ENCODE measurements at places on chromosomes 1 and 21.

DNA sequence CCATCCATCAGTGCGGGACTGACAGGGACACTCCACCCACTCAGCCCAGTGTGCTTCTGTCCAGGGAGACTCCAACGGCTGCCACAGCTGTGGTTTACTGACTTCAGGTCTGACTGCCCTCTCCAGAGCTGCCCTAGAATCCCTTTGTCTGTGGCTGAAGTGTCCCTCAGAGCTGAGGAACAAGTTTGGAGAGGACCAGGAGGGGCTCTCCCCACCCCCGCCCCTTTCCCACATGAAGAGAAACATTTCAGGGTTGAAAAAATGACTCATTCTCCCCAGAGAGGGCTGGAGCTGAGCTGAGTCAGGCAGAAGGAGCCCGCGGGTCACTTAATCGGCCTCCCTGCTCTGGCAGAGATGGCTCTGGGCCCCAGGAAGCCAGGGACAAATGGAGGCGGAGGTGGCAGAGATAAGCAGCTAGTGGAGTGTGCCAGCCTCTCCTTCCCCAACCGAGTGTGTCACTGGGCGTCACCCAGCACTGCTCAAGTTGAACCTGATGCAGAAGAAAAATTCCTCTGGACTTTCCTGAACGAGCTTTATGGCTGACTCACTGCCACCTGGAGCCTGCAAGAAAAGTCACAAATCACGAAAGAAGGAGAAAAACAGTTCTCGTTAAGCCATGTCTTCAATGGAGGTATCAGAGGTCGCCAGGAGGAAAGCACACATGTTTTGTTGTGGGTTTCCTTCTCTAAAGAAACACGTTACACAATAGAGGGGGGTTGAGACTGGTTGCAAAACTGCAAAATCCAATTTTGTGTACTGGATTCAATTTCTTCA is 34.3 kb upstream of the ECE1 start:
- peak; percentile 57 for DNase-seq

GRCh38 chr21:15247613-15248012 is 182.8 kb upstream of the NRIP1 start:
- no peak for DNase-seq

GRCh38 chr1:114111731-114112641 is 41.7 kb downstream of the SYT6 start:
- no peak for DNase-seq

DNA sequence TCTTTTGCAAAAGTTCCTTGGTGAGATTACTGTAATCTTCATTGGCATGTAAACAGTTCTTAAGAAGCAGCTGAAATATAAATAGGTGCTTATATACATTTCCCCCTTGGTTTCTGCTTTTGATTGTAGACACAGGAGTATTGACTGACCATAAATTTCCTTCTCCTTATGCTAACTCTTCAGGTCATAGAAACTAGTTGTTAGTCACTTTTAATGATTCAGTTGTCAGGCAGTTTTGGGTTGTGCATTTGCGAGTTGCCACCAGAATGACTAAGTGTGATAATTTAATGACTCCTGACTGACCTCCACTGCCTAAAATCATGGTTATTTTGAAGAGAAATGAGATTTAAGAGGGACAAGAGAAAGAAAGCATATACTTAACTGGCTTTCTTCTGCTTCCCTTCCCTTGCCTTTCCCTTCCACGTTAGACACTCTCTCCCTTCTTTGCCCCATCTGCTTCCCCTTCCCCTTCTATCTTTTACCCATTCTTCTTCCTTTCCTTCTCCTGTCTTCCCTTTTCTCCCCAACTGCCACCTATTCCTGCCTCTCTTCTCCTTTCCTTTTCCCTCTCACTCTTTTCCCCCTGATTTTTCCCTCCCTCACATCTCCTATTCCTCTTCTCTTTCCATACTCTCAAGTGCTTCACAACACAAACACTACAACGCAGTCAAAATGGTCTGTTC is 12.3 kb downstream of the ZMPSTE24 start:
- no peak for DNase-seq

GRCh38 chr1:37808369-37809319 is 636 bp upstream of the YRDC start:
- DNase-seq = no peak

DNA sequence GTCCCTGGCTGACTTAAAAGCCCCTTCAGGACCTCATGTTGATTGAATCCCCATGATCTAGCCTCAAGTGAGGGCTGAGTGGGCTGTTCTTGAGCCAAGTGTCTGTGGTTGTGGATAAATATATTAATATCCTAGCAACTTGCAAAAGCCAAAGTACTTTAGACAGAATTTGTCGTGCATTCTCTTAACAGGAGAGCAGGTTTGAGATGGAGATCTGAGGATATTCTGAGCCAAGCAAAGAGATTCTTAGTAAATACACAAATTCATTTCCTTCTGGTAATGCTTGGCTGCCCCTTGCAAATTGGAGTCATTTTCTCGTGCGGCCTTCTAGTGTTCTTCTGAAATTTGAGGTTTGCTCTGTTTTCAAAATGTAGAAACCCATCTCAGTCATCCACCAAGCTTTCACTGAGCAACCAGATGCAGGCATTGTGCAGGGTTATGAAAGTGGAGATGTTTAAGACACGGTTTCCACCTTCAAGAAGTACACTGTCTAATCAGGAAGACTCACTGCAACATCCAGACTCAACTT is 242.1 kb upstream of the JUN start:
- no peak for DNase-seq

DNA sequence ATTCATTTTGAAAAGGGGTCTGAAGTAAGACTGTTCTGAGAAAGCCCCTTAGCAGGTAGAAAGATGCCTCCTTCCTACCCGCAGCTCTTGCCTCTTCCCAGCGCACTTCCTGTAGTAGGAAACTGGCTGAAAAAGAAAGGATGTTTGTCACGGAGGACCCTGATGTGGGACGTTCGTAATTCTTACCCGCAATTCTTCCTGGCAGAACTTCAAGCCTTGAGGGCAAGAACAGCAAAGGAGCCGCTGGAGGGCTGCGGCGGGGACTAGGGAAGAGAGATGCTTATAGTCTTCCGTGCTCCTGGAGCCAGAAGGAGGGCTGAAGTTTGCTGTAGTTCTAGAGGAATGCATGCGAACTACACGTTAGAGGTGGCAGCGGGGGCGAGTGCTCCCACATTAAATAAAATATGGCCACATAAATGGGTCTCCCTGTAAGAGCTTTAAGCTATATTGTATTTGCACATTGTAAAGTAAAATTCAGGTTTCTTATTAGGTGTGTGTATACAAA is 6.3 kb downstream of the C1orf53 start:
- DNase-seq = no peak

DNA sequence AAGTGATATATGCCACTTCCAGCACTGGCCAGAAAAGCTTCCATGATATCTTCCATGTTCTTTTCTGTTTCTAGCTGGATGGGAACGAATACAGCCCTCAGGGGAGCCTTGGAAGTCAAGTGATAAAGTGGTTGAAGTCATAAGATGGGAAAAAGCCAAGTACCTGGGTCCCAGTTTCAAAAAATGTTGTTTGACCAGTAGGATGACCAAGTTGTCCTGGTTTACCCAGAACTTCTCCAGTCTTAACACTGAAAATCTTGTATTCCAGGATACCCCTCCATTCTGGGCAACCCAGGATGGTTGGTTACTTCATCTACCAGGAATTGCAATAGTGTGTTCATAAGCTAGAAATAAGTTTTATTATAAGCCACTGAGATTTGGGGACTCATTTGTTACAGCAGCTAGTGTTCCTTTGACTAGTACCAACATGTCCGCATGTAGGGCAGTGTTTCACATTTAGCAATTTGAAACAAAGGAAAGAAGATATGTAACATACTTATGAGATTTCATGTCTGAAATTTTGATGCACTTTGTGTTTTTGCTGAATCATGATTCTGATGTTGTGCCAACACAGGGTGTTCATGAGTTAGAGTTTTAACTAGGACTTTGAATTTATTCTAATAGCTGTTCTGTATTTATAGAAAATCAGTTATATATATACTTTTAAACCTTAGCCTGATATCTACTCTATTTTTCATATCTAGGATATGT is 139.9 kb downstream of the TPR start:
- DNase-seq = no peak

DNA sequence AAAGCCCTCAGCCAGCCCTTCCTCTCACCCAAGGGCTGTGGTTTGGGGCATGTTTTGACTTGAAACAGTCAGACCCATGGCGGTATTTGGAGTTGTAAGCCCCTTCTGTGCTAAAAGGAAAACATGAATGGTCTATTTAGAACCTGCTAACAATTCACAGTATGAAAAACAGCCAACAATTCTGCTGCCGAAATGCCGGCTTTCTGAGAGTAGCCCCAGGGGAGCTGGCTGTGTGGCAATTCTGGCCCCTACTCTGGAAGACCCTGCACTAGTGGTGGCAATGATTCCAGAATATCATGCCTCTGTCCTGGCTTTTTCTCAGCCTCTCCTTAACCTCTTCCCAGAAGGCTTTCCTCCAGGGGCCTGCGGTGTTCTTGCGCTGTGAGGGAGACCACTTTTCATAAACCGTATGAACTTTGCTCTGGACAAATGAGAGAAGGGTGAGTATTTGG is 118.7 kb downstream of the EDEM3 start:
- DNase-seq = no peak

DNA sequence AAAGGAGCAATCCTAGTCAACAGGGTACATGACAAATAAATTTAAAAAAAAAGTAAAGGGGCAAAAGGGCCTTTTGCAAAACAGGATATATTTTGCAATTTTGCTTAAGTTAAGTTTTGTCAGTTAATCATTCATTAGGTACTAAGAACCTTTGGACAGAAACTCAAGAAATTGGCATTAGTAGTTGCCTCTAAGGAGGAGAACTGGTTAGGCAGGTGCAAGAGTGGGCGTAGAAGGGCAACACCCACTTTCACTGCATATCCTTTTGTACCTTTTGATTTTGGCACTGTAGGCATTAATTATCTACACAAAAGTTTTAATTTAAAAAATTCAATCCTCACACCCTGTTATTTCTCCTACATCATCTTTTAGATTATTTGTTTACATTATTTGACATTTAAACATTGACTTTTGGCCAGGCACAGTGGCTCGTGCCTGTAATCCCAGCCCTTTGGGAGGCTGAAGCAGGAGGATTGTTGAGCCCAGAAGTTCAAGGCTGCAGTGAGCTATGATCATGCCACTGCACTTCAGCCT is 4.3 kb downstream of the DDAH1 start:
- no peak for DNase-seq

GRCh38 chr1:1318131-1318652 is 6.3 kb downstream of the INTS11 start:
- DNase-seq = no peak

- no peak for DNase-seq
These were observed 127.7 kb upstream of the ZBTB40 start for GRCh38 chr1:22323846-22324504.

- no peak for DNase-seq
These were observed 1.2 kb upstream of the ADPRS start for GRCh38 chr1:36087233-36088123.

DNA sequence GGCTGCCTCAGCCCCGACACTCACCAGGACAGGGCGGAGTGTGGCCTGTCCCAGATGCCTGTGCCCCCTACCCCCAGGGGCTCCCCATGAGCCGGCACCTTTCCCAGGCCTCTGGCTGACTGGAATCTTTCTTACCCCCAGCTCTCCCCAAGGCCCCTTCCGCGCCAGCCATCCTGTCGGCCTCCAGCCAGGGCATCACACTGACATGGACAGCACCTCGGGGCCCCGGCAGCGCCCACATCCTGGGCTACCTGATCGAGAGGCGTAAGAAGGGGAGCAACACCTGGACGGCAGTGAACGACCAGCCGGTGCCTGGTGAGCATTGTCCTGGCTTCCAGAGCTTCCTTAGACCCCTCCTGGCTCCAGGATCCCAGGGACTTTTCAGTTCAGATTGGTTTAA is 26.5 kb downstream of the IGFN1 start:
- DNase-seq = no peak

DNA sequence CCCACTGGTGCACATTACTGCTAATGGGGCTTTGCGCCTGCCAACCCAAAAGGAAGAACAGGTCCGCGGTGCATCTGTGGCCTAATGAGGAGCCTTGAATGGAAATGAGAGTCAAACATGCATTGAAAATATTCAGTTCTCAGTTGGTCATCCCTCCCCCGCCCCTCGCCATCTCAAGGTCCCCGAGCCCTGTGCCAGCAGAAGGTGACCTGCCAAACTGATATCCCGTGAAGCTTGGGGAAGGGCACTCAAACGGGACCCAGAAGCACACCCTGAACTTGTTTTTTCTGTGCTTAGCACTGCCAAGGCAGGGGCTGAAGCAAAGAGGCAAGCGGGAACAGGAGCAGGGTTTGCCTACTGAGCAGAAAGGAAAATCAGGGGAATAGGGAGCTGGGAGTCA is 67.9 kb upstream of the ZNF648 start:
- DNase-seq = no peak

DNA sequence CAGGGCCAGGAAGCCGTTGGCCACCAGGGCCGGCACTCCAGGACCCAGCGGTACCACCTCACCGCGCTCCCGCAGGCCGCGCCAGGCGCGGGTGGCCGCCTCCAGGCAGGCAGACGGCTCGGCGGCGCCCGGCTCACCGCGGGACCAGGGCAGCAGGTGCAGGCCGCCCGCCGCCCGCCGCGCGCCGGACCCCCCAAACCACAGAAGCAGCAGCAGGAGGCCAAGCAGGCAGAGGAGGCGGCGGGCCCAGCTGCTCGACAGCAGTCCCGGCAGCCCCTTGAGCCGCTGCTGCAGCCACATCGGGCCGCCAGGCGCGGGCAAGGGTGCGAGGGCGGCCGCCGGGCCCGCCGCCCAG is 312 bp downstream of the KIAA2013 start:
- peak; percentile 3 for DNase-seq

DNA sequence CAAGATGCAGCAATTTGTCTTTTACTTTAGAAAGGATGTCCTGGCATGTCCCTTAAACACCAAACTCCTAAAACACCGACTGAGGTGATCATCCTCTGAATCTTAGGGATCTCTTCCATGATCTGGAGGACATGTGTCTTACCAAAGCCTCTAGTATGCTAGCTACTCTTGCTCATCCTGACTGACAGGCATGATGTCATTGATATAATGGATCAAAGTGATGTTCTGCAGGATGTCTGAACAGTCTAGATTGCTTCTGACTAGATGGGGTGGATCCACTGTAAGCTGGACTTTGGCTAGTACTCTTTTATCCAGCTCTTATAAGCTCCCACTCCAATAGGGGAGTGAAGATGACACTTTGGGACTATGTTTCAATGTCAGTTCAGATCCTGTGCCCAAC is 11.3 kb upstream of the CGN start:
- DNase-seq = no peak

DNA sequence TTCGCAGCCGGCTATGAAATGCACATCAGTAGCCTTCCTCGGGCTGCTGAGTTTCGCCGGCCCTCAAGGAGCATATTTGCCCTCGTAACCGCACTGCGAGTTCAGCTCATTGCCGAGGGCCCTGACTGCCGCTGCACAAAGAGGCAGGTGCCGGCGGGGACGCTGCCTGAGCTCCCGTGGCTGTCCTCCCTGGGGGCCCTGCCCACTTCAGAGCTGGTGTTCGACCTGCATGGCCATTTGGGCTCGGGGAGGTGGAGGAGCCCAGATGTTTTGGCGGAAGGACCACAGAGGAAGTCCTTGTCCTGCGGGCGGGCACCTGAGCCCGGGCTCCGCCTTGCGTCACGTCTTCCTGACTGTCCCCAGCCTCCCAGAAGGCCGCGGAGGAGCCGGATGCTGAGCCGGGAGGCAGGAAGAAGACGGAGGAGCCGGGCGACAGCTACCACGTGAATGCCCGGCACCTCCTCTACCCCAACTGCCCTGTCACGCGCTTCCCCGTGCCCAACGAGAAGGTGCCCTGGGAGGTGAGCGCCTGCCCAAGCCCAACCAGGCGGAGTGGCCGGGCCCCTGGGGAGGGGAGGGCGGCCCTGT is 29.9 kb upstream of the LRRC3 start:
- no peak for DNase-seq

Data from T-helper 22 cell (primary cell).